Bronchial epithelial cell (primary cell): ENCODE measurements at places on chromosomes 4 and X. TPM values are rescaled to one million over a fixed set of nuclear protein-coding genes. Genes with fewer than 3 reads are reported as not detected.

MID1 gene
- total RNA-seq = 3.2 and 3.4 TPM in 2 replicates

- no peak for DNase-seq
Observed at GRCh38 chr4:102141842-102142241, 203.4 kb downstream of the SLC39A8 start.

DNA sequence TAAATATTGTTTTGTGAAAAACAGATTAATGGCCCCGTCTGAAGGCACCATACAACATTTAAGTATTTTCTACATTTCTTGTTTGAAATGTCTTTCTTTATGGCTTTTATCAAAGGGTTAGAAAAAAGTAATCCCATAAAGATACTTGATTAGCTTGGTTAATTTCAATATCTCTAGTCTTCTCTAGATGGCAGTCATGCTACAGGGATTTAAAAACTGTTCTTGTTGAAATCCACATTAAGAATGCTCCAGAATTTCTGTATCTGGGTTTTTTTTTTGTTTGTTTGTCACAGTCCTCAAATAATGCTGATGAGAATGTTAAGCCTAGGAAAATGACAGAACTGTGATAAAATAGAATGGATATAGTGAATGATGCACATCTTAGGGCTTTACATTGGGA, 109.0 kb upstream of the AADAT start:
- peak; percentile 46 for DNase-seq

GRCh38 chr4:177434667-177435066, 7.6 kb downstream of the AGA start:
- DNase-seq = no peak

GRCh38 chrX:18861511-18861910, 122.4 kb downstream of the PHKA2 start:
- DNase-seq = no peak

GRCh38 chrX:154986826-154987575, 35.5 kb downstream of the F8 start:
- DNase-seq = no peak

GRCh38 chr4:131001371-131001770, 1905.4 kb downstream of the C4orf33 start:
- DNase-seq = peak; percentile 4
